ENCODE measurements at places on chromosomes 7 and 10. TPM values are rescaled to one million over a fixed set of nuclear protein-coding genes. Genes with fewer than 3 reads are reported as not detected.

DNA sequence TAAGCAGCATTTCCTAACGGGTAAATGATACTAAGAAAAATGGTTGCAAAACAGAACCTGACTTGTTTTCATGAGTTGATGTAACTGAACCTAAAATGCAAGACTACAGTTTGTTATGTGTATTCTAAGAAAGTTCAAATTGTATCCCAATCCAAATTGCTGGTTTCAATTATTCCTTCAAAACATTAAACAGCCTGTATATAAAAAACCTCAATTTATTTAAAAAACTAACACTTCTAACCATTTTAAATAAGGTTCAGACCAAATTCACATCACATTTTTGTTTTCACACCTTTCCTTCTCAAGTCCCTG lies 80.9 kb downstream of the LRRC17 start:
- no peak for DNase-seq

Gene MYL10
- total RNA-seq = not detected

GRCh38 chr7:112546723-112547513 lies 66.1 kb downstream of the LSMEM1 start:
- no peak for DNase-seq

- no peak for DNase-seq
Observed at GRCh38 chr7:18540396-18540795, 44.8 kb downstream of the HDAC9 start.

GRCh38 chr7:128945668-128946366 lies 8.1 kb downstream of the IRF5 start:
- no peak for DNase-seq

All from hematopoietic multipotent progenitor cell (in vitro differentiated cells).